ENCODE measurements at places on chromosomes 11 and 22.
A peak's percentile ranks its signal among the peaks of the same experiment; 100 is the strongest.

- DNase-seq, result no peak
Measured at GRCh38 chr11:73001615-73002014, 140.5 kb downstream of the FCHSD2 start.

DNA sequence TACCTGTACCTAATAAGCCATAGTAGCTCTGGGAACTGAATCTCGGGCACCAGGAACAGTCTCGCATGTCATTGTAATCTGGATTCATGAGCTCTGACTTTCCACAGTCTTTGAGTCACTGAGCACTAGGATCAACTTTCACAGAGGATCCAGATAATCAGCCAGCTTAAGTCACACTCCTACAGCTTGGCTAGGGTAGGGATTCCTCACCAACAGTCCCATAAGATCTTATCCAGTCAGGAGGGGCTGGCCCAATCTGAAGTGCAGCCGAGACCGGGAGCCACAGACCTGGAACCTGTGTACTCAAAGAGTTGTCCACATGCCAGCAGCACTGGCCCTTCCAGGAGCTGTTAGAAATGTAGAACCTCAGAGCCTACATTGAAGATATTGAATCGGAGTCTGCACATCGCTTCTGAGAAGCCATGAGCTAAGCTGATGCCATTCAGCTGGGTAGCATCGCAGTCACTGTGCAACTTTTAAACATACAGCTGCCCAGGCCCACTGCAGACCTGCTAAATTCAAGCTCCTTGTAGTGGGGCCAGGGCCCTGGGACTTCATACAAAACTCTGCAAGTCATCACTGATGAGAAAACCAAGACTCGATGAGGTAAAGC lies 538.8 kb upstream of the B3GAT1 start:
- no peak for DNase-seq

GRCh38 chr11:133506551-133507094 lies 25.7 kb downstream of the OPCML start:
- no peak for DNase-seq

DNA sequence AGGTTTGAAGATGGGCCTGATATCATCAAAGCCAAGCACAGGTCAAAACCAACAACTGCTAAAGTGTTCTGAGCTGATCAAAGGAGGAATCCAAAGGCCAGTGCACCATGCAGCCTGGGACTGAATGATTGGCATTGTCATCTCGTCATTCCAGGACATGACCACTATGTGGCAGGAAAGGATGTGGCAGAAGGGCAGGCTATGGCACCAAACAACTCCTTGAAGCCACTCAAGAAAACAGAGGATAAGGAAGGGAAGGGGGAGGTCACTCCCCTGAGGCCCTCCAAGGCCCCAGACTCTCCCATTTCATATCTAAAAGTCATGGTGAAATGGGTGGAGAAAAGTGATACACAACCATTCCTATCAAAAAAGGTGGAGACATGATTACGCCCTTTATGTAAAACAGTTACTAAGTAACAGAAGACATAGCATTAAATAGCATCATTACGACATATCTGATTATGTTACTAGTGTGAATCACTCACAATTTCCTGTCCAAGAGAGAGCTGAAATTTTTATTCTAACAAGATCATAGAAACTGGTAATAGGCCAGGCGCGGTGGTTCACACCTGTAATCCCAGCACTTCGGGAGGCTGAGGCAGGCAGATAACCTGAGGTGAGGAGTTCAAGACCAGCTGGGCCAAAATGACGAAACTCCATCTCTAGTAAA lies 49.3 kb downstream of the AHNAK start:
- DNase-seq, result peak; percentile 75

DNA sequence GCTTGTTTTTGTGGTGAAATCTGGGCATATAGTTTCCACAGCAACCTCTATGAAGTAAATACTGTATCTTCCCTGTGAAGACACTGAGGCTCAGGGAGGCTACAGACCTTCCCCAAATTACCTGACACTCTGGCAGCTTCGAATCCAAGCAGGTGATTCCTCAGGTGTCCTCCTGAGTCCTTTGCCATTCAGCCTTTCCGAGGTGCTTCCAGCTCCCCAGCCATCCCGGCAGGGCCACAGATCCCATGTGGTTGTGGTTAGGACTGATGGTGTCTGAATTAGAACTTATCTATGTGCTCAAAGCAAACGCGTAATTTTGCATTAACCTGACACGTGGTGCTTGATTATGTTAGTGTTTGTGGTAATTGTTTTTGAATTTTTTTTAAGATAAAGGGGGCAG lies 785.6 kb downstream of the BRD1 start:
- no peak for DNase-seq

Data from Caco-2 (cell line).